Activated CD4-positive, alpha-beta T cell treated with anti-CD3 and anti-CD28 coated beads, Interleukin-2, amount 10 ng/mL, durations not matched to agents 7 days and 5 days (primary cell): ENCODE measurements at places on chromosomes 11 and 22. TPM values are rescaled to one million over a fixed set of nuclear protein-coding genes. Genes with fewer than 3 reads are reported as not detected.

Gene HTR3B
- not detected for total RNA-seq

Gene CYTH4
- total RNA-seq = 110 TPM

Gene DEUP1
- not detected for total RNA-seq

Gene MUC6
- not detected for total RNA-seq
